ENCODE measurements at places on chromosomes 7 and 10. TPM values are rescaled to one million over a fixed set of nuclear protein-coding genes. Genes with fewer than 3 reads are reported as not detected.

- peak; percentile 6 for DNase-seq
Measured at GRCh38 chr7:45663965-45664633, 89.9 kb downstream of the ADCY1 start.

GRCh38 chr10:14191407-14191806, 139.3 kb downstream of the FRMD4A start:
- DNase-seq: no peak

GRCh38 chr10:20492447-20492846, 404.7 kb downstream of the NEBL start:
- no peak for DNase-seq

DNA sequence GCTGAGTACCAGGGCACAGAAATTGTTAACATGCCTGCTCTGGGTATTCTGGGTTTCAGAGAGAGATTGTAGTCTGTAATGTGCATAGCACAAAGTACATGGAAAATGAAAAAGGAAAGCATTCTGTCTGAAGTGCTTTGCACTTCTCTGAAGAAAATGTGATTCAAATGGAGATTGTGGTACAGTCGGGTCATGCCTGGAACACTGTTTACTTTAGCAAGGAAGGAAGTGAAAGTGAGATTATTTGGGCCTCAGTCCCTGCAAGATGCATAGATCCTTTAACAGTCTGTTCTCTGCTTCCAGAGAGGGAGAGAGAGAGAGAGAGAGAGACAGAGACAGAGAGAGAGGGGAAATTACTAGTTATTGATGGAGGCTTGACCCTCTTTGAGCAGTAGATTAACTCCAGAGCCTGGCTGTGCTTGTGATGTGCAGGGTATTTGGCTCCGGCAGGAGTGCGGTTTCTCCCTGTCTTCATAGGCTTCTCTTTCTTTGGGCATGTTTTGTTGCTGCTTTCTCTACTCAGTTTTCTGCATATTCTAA, 5.4 kb downstream of the VWC2 start:
- no peak for DNase-seq

GRCh38 chr7:3616306-3616705, 315.3 kb downstream of the SDK1 start:
- no peak for DNase-seq

DNA sequence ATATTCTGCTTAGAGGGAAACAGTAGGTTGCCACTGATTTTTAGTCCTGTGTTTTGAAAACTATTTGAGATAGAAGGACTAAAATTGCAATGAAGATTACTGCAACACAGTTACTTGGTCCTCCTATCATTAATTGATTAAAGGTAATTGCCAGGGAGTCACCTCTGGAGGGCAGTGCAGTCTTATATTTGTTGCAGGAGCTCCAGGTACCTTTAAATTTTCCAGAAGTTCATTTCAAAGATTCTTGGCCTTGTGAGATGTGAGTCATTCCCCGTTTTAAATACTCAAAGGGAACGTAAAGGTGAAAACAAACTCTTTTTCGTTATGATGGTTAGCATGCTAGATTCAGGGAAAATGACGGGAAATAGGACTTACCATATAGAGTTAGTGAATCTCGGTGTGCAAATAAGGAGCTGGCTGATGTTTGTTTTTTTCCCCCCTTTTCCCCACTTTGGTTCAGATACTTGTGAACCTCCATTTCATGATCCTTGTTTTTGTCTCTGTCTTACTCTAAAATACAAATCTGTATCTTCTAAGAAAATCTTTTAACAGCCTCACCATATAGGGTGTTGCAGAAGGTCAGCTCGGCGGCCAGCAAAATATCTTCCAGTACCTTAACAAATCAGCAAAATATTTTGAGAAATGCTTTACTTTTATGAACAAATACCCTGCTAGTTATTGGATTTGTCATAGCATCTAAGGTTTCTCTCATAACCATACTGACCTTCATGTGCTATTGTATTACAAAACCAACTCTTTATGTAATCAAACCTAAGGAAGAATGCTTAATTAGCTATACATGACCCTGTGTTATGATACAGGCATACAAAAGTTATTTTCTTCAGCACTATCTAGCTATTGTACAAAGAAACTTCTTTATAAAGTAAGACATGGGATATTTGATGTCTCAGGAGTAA, 143.0 kb upstream of the HDAC9 start:
- DNase-seq: peak; percentile 40

DNA sequence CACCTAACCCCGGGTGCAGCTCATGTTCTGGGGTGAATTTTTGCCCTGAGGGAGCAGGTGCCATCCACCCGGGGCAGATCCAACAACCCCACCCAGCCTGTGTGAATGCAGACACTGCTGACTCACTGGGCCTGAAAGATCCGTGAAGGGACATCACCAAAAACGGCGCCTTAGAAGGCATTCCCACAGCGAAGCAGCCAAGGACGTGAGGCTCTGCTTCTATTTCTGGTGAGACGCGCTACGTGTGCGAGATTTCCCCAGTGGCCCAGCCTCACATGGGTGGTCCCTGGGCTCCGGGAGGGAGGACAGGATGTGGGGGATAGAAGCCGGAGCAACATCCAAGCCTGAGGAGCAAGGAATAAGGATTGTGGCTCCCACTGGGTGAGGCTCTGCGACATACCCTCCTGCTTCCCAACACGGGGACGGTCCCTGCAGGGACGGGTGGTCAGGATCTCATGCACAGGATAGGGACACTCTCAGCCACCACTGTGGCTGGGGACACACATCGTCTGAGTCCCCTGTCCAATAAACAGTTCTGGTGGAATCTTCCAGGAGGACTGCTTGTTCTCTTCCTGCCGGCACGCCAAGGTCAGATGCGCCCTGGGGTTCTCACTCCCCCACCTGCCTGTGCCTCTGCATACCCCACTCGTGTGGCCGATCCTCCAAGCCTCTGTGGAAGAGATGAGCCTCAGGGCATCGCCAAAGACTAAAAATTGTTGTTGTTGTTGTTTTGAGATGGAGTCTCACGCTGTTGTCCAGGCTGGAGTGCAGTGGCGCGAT, 70.2 kb downstream of the ZRANB1 start:
- no peak for DNase-seq

GRCh38 chr7:140625908-140626868, 14.4 kb downstream of the DENND2A start:
- DNase-seq: peak; percentile 85

DNA sequence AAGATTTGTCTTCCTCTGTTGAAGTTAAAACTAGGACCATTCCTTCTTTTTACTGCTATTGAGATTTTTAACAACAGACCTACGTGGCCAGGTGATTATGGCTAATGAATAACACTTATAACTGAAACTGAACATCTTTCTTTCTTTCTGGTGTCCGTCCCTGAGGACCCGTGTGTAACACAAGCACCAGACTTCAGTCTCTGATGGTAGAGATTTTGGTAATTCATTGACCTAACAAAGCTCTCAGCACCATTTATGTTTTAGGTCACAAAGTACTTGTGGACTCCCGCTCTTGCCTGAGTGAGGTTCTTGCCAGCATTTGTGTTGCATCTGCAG, 40.4 kb upstream of the TMEM229A start:
- DNase-seq: no peak

GRCh38 chr7:155864991-155865690, 52.9 kb upstream of the SHH start:
- DNase-seq: no peak

- no peak for DNase-seq
Measured at GRCh38 chr7:121078701-121079227, 90.3 kb downstream of the CPED1 start.

- DNase-seq: peak; percentile 97
Measured at GRCh38 chr7:112450807-112451761, 824 bp downstream of the IFRD1 start.

DNA sequence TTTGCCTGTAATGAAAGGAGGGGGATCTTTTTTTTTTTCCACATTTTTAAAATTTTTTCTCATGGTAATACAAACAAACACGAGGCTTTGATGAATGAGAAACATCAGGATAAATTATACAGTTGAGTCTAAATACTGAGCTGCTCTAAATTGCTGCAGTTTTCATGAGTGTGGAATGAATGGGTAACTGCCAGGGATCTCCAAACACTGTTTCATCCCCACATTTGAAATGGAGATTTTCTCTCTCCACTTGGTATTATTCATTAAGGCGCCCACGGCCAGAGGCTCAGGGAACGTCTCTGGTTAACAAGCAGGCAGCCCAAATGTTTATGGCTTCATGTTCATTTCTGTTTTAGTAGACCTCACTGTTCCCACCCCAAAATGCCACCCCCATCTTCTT, 717.1 kb downstream of the GRID1 start:
- DNase-seq: no peak

DNA sequence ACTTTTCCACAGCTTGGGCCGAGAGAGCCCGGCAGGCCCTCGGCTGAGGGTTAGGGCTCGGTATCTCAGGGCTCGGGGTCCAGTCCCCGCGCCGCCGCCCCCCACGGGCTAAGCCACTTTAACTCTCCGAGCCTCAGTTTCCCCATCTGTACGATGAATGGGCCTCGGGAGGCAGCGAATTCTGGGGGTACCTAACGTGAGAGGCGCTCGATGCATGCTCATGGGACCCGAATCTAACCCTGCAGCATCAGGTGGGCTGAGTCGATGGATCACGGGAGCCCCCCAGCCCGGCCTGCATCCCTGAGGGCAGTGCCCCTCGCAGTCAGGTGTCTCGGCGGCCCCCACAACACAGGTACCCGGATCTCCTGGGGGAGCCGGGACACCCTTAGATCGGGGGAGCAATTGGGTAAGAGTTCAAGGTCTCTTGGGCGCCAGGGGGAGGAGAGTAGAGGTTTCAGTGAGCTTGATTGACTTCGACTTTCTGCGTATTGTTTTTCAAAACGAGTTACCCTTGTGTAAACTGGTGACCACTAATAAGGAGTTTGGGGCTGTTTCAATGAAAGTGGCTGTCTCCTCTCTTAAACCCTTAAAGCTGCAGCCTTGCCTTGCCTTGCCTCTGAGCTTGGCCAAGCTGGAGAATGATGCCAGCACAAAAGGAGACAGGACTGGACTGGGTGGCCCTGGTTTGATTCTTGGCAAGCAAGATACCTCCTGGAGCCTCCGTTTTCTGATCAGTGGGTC, 631 bp downstream of the POR start:
- no peak for DNase-seq

GRCh38 chr10:63759335-63759734, 238.1 kb downstream of the REEP3 start:
- no peak for DNase-seq

GRCh38 chr7:64863969-64864368, 39.1 kb upstream of the ZNF273 start:
- no peak for DNase-seq

GRCh38 chr10:132194726-132195125, 8.0 kb downstream of the DPYSL4 start:
- no peak for DNase-seq

The SORCS3 gene
- total RNA-seq: 0.17 TPM

The LIPA gene
- total RNA-seq: 62.0 TPM

The FOXI2 gene
- total RNA-seq: 0.23 TPM

The TCTN3 gene
- 48.0 TPM for total RNA-seq

The PON3 gene
- 14.0 TPM for total RNA-seq

The UCMA gene
- not detected for total RNA-seq

The GNGT1 gene
- not detected for total RNA-seq

The PRKG1 gene
- 28.3 TPM for total RNA-seq

The CACNB2 gene
- 8.4 TPM for total RNA-seq

The SPDYE16 gene
- total RNA-seq: not detected

The ZNF727 gene
- 4.0 TPM for total RNA-seq

The CDK5 gene
- total RNA-seq: 15.9 TPM

The ADAM22 gene
- total RNA-seq: 1.8 TPM

The SLC16A12 gene
- total RNA-seq: 0.43 TPM

The SEMA3A gene
- total RNA-seq: 19.2 TPM

The HDAC9 gene
- total RNA-seq: 13.5 TPM

The WASHC2A gene
- total RNA-seq: 38.8 TPM
